ENCODE measurements at places on chromosomes 7 and 10. TPM values are rescaled to one million over a fixed set of nuclear protein-coding genes. Genes with fewer than 3 reads are reported as not detected.

Gene ZNF804B
- total RNA-seq: not detected

Gene NXPH1
- total RNA-seq: not detected

Gene ATOH7
- 0.19 TPM for total RNA-seq

Gene SVIL
- total RNA-seq: 23.9 TPM

Gene GIMAP7
- total RNA-seq: not detected

Gene PNLIP
- total RNA-seq: not detected

Data from A549 treated with DMSO at 1 μM for 4 hours (cell line).